ENCODE measurements at places on chromosomes 3 and 15.

- no peak for DNase-seq
Observed at GRCh38 chr3:13406190-13406589, 13.9 kb downstream of the NUP210 start.

DNA sequence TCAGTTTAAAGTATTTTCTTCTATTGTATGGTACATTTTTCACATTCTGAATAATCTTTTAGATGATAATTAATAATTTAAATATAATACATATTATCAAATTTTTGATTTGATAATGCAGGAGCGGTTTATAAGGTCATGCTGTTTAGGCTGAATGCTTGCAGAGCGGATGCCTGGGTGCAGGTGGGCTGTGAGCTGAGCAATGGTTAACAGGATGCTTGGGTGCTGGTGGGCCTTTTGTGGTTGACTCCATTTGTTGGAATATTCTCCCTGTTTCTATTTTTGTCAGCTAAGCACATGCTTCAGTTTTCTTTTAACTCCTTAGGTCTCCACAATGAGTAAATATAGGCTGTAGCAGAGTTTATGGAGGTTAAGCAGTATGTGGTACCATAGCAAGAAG is 1549.3 kb downstream of the OTOL1 start:
- DNase-seq: no peak

DNA sequence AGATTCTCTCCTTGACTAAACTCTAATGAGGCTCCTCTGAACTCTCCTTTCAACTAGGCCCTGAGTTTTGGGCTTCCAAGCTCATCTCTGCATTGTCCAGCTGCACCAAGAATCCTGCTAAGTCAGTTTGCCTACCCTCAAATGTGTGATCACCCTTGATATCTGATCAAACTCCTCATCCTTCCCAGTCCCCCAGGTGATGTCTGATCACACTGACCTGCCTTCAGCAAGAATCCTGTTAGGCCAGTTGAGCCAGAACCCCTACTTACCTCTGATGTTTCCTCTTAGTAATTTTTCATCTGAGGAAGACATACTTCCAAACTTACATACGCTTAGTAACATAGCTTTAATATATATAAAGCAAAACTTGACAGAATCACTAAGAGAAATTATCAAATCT is 28.8 kb downstream of the SUMF1 start:
- no peak for DNase-seq

GRCh38 chr15:98039596-98039995 is 79.1 kb downstream of the ARRDC4 start:
- no peak for DNase-seq

DNA sequence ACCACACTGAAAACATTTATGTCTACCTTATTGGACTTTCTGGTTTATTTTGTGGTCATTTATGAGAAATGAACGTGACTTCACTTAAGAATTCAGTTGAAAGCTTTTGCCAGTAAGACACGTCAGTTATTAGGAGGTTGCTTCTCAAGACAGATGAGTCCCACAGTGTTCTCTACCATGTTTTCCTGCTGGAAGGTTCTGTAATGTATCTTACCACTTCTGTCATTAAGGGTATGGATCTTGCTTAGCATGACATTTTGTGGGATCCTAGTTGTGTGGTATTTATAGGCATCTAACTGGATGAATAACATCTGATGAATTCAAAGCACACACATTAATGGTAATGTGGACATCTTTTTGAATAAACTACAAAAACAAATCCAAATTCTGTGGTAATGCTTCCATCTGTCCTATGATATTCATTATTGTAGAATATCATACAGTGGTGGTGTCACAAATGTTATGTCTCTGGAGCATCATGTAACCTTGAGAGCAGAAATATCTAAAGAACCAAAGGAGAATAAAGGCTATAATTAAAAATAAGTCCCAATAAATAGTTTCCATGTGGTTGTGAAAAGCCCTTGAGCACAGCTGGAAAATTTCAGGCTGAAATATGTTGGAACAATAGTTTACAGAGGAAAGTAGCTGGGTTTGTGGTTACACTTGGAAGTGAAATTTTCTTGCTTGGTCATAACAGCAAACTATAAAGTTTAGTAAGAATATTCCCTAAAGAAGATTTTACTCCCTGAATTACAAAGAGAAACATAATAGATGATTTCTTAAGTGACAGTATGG is 61.5 kb downstream of the C3orf38 start:
- no peak for DNase-seq

DNA sequence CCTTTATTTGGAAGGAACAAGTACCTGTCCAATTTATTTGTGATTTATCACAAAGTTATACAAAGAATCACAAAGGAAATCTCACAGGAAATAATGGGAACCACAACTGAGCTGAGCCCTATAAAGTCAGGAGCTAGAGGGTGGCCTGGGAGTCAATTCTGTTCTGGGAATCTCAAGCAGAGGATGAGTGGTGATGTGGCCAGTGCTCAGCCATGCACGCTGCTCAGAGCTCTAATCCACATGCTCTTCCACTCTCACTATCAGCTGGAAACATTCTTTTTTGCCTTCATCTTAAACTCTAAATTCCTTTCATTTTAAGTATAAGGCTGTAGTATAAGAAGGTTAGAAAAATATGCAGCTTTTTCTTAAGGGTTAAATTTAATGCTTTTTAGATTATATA is 36.6 kb downstream of the UACA start:
- no peak for DNase-seq

All from NCI-H1105 (cell line).